Suppressor macrophage (primary cell): ENCODE measurements at places on chromosomes 1 and 21.

DNA sequence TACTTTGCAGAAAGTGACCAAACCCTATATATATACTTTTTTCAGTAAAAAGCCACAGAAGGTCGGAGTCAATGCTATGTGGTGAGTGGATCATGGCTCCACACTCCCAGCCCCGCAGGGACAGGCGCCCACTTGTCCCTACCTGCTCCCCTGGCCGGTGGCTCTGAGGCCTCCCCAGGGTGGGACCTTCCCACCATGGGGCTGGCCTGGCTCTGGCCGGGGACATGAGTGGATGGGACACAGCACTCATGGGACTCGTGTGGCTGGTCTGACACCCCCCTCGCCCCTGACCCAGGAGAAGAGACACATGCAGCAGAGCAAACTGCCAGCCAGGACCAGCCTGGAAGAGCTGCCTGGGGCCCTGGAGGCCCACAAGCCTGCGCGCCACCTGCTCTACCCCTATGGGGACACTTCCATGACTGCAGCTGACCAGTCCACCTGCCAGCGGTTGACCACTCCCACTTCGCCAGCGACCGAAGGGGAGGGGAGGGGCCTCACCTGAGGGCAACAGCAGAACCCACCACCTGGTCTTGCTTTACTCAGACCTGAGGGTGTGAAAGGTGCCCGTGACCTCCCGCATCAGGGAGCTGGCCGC is 2.2 kb downstream of the SPATC1L start:
- no peak for DNase-seq

- no peak for DNase-seq
Measured at GRCh38 chr1:205421798-205422197, at the start of gene LEMD1. Gene LEMD1, minus strand, starts transcription at chr1:205422056. Its CDS starts 1,520 bp downstream, at chr1:205420536.

DNA sequence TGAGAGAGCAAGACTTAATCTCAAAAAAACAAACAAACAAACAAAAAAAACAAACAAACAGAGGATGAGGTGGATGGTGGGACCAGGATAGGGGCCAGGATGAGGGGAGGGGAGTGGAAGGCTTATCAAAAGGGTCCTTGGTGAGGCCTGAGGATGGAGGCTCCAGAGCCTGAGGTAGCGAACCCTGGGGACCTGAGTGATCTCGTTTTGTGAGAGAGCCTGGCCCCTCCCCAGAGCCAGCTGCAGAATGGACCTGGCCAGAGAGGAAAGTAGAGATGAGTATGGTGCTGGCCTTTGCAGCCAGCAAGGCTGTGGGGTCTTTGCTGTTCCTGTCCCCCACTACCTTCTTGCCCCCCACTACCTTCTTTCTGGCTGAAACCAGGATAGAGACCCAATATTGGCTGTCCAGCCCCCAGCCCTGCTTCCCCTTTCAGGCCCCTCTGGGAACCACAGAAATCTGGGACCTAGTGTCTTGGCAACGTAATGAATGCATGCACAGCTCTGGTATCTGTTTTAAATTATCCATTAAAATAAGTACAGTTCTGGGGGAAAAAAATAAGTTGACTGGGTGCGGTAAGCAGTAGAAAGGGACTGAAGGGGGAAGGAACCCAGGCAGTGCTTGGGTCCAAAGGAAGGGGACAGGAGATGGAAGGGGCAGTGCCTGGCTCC is 1.1 kb upstream of the LMNA start:
- no peak for DNase-seq

GRCh38 chr1:155455588-155456195 is 106.9 kb downstream of the ASH1L start:
- no peak for DNase-seq

GRCh38 chr1:180887841-180888240 is 24.9 kb upstream of the KIAA1614 start:
- DNase-seq, result no peak
